Ammon's horn (tissue), 1 donor: ENCODE measurements at places on chromosomes 5 and 9.

DNA sequence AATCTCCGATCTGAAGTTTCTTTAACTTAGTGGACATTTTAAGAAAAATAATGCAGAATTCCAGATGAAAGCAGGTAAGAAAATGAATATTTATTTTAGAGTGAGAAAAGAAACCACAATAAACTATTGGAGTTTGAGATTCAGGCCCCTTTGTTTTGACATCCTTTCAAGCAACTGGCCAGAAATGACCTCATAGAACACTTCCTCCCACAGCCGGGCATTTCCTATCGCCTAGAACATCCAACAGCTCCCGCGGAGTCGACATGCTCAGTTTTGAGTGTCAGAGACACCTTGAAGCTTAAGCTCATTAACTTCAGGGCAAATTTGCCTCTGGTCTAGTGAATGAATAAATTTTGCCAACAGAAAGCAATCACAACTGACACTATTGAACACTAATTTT is 369.2 kb downstream of the TLE4 start:
- no peak for DNase-seq

DNA sequence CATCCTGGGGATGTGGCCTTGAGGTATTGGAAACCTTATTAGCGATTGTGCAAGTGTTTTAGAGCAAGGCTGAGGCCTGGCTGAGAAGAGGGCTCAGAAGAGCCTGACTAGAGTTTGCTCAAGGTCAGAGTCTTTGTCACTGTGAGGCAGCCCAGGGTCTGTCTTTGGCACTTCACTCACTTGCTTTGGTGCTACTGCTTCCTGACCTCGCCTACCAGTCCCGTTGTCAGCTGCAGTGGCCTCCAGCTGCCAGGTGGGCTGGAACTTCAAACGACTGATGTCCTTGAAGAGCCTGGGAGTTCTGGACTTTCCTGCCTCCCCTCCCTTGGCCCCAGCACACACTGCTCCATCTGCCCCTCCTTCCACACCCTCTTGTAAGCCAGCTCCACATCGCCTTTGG is 228.0 kb downstream of the SNX18 start:
- DNase-seq: no peak

DNA sequence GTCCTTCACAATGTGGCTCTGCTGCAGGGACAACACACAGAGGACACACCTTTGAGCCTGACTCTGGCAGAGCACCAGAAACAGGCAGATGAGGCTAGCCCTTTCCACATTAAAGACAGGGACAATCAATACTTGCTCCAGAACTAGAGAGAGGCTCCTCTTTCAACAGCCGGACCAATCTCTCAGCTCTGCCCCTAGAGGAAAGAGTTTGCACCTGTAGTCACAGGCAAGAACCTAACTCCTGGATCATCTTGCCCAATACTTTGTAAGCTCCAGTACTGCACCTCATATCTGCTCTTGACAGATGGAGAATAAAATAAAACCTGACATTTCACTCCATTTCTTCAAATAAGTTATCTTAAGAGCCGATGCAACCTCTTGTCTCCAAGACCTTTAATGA is 52.1 kb downstream of the EPB41L4A start:
- DNase-seq: no peak

- no peak for DNase-seq
Observed at GRCh38 chr5:67082941-67083340, 113.7 kb downstream of the CD180 start.

DNA sequence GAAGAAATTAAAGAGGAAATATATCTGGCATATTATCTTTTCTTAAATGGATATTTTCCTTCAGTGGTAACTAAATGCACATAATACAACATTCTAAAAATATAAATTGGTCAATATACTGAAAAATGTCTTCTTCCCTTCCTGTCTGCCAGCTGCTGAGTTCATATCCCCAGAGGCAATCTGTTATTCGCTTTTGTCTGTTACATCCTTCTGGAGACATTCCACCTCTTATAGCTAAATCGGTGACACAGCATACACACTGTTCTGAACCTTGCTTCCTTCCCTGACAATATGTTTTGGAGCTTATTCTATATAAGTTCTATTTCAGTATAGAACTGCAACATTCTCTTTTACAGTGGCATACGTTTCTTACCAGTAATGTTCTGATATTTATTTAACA is 147.8 kb downstream of the TENT4A start:
- no peak for DNase-seq

DNA sequence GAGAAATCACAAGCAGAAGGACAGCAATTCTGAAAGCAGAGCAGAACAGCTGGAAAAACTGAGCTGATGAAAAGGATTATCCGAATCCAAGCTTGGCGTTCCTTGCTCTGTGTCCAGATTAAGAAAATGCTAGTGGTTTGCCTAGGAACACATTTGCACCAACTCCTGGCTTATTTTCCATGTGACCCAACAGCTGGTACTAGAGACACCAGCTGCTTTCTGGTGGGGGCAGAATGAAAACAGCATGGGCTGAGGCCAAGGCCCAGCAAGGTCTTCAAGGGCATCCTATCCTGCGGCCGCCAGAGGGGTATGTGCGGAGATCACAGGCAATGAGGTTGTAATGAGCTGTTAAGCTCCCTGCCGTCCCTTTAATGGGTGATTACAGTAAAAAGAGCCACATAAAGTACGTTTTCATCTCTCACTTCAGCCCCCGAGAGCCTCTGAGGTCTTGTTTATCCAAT is 131.5 kb downstream of the DOCK8 start:
- no peak for DNase-seq

DNA sequence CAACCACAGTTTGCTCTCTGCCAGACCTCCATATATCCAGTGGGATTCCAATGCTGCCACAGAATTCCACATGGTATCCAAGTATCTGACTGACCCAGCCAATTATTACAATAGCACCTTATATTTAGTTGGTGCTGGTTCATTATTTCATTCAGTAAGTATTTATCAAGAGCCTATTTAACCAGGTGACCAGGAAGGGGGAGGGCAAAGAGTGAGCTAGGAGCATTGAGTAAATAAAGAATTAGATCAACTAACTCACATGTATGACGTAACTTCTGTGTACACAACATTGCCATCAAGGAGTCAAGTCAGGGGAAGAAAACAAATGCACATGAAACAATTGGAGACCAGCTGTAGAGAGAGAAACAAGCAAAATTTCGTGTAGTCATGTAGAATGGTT is 207.1 kb upstream of the PAPPA start:
- no peak for DNase-seq

DNA sequence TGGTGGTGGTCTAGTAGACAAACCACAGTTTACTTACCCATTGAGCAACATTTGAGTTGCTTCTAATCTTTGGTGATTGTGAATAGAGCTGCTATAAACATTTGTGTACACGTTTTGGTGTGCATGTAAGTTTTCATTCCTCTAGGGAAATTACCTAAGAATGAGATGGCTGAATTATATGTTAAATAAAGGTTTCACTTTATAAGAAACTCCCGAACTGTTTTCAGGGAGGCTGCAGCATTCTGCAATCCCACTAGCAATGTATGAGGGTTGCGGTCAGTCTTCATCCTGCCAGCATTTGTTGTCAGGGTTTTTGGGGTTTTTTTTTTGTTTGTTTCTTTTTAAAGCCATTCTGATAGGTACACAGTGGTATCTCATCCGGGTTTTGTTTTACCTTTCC is 45.7 kb upstream of the PPARGC1B start:
- DNase-seq: no peak

DNA sequence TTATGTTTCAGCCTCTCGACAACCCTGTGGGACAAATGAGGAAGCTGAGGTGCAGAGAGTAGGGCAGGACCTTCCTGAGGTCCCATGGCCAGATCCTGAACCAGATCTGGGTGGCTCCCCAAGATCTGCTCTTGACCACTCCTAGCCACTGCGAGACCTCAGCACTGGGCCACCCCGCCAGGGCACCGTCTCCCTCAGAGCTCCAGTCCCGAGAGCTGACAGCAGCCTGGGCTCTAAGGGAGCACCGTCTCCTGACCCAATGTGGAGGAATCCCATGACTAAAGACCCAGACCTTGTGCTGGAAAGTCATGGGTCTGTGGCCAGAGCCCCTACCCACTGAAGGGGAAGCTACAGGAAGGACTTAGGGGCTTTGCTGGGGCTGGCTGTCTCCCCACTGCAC is 4.5 kb upstream of the LMX1B start:
- no peak for DNase-seq

DNA sequence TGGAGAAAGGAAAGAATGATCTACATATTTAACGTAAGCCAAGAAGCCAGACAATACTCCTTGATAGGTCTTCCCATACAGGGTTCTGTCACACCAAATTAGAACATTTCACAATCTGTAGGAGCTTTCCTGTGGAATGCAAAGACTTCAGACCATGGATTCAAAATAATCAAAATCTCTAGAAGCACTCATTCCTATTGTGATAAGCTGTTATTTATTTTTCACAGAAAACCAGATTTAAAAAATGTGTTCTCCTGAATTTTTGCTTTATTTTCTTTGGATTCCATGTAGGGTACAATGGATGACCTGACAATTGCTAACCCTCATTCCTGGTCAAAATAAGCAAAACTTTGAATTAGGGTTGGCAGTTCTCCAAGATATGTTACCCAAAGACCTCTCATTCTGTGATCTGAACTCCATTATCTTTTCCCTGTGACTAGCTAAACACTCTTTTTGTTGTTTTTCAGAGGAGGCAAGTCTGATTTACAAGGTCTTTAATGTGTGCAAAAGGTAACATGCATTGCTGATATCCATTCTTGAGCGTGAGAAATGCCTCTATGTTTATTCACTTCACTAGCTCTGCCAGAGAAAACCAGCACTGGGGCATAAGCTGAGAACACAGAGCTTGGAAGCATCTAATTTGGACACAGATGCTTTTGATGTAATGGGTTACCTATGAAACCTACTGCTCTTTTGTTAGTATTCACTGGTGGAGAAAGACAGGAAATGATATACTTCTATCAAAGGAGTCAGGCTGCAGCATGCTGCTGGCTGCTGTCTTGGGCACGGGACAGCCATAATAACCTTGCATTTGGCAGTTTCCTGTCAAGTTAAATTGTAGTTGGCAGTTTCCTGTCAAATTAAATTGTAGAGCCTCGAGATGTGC is 31.4 kb downstream of the ACTBL2 start:
- DNase-seq: no peak

DNA sequence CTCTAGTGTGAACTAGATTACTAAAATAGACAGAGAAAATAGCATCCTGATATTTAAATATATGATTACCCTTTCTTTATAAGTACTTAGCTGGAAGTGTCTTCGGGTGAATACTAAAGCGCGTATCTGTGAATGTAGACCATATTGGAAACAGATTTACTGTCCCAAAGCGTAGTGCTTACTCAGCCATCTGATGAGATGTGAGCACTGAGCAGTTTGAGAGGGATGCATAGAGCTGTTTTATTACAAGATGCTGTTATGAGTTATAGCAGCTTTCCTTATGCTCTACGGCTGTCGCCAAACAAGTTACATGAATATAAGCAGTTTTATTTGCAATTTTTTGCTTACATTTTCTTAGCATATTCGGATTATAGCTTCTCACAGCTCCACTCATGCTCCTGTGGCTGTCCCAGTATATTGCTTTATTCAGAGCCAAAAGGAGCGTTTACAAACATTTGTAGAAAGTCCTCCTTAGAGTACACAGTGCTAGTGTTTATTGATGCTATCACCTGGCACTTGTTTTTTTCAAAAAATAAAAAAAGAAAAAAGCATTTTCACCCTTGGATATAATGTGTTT is 981.4 kb upstream of the WWC1 start:
- peak; percentile 28 for DNase-seq

- no peak for DNase-seq
Observed at GRCh38 chr5:108560581-108560980, 178.7 kb upstream of the FBXL17 start.

DNA sequence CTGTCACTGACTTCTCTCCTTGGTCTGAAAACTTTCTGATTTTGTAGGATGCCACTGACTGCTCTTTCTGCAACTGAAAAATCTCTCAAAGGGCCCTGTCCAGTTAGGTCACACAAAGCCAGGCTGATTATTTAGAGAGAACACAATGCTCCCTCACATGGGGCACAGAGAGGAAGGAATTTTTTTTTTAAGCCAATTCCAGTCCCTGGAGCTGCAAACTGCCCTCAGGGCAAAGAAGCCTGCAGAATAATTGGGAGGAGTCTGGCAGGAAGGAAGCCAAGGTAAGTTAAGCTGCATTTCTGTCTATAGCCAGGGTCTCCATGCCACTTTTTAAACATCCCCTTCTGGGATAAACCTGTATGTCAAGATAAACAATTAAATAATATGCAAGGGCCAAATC is 305.5 kb downstream of the ZSWIM6 start:
- DNase-seq: peak; percentile 80

DNA sequence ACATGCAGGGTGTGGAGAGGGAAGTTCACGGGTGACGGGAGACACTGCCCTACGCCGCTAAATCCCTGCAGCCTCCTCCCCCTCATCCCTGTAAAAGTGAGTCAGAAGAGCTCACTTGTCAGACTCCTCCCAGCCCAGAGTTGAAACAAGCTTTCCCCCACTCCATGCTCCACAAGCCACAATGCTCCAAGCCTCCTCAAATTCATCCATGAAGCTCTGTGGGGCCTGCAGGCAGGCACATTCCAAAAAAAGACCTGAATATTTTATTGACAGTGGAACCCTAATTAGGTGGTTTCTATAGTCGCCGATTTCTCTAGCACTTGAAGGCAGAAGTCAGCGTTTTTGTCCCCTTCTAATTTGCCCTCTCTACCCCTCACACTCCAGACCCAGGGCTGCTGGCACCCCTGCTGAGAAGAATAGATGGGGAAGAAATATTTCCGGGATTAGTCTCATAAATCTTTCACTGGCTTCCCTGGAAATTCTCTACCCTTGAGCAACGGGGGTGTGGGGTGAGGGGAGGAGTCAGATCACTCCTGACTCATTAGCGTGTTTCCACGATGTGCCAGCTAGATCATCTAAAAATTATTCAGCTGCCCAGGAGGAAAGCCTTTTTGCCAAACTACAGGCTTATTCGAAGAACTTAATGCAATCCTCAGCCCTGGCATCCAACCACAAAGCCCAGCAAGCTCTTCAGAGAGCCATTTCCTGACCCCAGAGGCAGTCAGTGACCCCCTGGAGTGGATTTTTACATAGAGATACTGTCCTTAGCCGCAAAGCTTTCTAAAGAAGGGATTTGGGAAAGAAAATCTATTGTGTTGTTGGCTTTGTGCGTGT is 97.1 kb downstream of the ENC1 start:
- peak; percentile 27 for DNase-seq

- DNase-seq: peak; percentile 75
Observed at GRCh38 chr9:128702445-128702948, at the start of gene PKN3. Gene PKN3, plus strand, starts transcription at chr9:128702503. Its CDS starts 413 bp downstream, at chr9:128702916.

DNA sequence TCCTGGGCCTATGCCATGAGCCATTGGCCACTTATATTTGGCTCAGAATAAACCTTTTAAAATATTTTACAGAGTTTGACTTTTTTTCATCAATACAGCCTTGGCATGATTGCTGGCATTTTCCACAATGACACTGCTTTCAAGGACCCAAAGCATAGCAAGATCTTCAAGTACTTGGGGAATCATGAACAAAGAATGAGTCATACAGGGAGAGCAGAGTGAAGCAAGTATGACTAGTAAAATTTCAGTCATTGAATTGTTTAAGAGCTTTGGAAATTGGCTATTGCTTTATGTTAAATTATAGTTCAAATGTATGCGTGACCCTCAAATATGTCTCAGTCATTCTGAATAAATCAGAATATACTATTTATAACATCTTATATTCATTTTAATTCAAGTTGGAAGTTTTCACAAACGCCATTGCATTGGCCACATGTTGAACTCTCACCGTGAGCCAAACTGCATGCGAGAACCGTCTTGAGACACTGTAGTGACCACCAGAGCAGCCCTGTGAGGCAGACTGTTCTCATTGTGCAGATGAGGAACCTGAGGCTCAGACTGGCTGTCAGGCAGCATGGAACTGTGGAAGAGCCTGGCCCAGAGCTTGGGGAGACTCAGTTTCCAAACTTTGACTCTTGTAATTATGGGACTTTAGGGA is 52.9 kb downstream of the GDNF start:
- DNase-seq: no peak
